ENCODE measurements at places on chromosomes 1 and 21.

DNA sequence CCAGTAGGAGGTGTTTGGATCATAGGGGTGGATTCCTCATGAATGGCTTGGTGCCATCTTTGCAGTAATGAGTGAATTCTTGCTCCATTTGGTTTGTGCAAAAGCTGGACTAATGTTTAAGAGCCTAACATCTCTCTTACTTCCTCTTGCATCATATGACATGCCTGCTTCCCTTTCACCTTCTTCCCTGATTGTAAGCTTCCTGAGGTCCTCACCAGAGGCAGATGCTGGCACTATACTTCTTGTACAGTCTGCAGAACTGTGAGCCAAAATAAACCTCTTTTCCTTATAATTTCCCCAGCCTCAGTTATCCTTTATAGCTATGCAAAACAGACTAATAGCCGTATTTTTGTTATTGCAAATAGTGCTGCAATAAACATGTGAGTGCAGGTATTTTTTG is 8.1 kb downstream of the PRSS38 start:
- no peak for DNase-seq

- DNase-seq, result no peak
Measured at GRCh38 chr1:172286629-172287076, 133.8 kb upstream of the C1orf105 start.

GRCh38 chr1:91877574-91878208 is 8.3 kb downstream of the TGFBR3 start:
- DNase-seq, result no peak

GRCh38 chr1:81876901-81877733 is 76.4 kb downstream of the ADGRL2 start:
- DNase-seq, result no peak

- DNase-seq, result no peak
Measured at GRCh38 chr1:183075861-183076260, 52.6 kb downstream of the LAMC1 start.

DNA sequence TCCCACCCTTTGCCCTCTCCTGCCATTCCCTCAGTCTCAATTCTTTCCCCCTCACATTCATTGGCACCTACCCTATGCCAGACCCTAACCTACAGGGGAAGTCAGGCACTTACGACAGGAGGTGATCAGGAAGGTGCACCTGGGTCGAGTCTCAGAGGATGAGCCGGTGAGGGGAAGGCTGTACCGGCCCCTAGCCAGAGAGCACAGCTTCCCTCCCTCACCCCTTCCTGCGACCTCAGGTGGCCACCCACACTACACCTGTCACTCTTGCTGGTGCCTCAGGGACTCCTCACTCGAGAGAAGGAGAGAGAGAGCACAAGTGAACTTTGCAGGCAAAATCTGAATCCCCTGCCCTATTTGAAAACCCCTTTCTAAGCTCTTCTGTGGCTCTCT is 1.7 kb upstream of the MYOM3 start:
- no peak for DNase-seq

- DNase-seq, result no peak
Measured at GRCh38 chr1:240282061-240282830, 190.6 kb downstream of the FMN2 start.

DNA sequence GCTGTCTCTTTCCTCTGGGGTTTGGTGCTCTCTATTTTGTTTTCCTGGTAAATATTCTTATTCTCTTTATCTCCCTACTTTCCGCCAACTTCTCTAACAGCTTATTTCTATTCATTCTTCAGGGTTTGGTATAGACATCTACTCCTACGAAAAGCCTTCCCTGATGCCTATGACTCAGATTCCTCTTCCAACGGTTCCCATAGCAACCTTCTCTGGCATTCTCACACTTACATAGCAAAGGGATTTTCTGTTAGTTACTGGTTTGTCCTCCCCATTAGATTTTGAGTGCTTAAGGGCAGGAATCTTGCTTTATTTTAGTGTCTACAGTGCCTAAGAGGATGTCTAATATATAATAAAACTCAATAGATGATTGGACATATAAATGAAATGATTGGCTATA is 407.6 kb upstream of the DEPDC1 start:
- no peak for DNase-seq

DNA sequence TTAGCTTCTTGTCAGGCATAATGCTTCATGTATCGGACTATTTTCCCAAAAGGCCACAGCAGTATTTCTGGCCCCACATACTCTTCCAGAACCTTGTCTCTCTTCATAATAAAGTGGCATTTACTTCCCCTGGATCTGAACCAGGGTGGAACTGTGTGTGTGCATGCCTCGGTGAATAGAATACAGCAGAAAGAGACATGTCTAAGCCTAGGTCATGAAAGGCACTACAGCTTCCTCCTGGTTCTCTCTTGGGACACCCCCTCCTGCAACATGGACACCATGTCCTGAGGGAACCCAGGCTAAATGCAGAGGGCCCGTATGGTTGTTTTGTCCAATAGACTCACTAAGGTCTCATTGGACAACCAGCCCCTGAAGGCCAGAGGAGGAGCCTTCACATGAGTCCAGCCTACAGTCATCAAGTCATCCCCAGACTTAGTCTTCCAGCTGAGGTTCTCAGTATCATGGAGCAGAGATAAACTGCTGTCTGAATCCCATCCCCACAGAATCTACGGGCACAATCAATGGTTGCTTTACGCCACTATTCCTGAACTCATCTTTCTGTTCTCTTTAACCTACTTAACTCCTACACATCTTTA is 35.0 kb downstream of the USP24 start:
- DNase-seq, result no peak

Measured in mesothelial cell of epicardium (in vitro differentiated cells).